ENCODE measurements at places on chromosomes 5 and 9. TPM values are rescaled to one million over a fixed set of nuclear protein-coding genes. Genes with fewer than 3 reads are reported as not detected.

The CDO1 gene
- 125 TPM for total RNA-seq

The C5orf34 gene
- total RNA-seq = 4.4 TPM

The LECT2 gene
- not detected for total RNA-seq

The SLC34A1 gene
- total RNA-seq = not detected

The TMEM252 gene
- total RNA-seq = not detected

The CCDC171 gene
- 21.9 TPM for total RNA-seq

The NOXA1 gene
- total RNA-seq = 1.6 TPM

The ASTN2 gene
- 32.8 TPM for total RNA-seq

The FOXD4L4 gene
- total RNA-seq = 1.4 TPM

The FBXL17 gene
- total RNA-seq = 93.9 TPM

The C7 gene
- total RNA-seq = 3.9 TPM

The COL27A1 gene
- 1.6 TPM for total RNA-seq

The ATG10 gene
- total RNA-seq = 10.6 TPM

The IFNB1 gene
- not detected for total RNA-seq

The OR1J2 gene
- total RNA-seq = not detected

The SLC34A3 gene
- total RNA-seq = not detected

The BTNL3 gene
- total RNA-seq = not detected

The SPRY4 gene
- total RNA-seq = 4.8 TPM

The SLC36A3 gene
- total RNA-seq = not detected

The POLK gene
- 48.7 TPM for total RNA-seq

The ARL14EPL gene
- not detected for total RNA-seq

The LMNB1 gene
- 56.7 TPM for total RNA-seq

The WNT8A gene
- 0.23 TPM for total RNA-seq

The SPINK7 gene
- total RNA-seq = not detected

The SEMA5A gene
- total RNA-seq = 47.5 TPM

The MYOZ3 gene
- total RNA-seq = 6.7 TPM

The HMMR gene
- total RNA-seq = 4.4 TPM

Data from diencephalon (tissue), 1 donor.